ENCODE measurements at places on chromosomes 11 and 22.

DNA sequence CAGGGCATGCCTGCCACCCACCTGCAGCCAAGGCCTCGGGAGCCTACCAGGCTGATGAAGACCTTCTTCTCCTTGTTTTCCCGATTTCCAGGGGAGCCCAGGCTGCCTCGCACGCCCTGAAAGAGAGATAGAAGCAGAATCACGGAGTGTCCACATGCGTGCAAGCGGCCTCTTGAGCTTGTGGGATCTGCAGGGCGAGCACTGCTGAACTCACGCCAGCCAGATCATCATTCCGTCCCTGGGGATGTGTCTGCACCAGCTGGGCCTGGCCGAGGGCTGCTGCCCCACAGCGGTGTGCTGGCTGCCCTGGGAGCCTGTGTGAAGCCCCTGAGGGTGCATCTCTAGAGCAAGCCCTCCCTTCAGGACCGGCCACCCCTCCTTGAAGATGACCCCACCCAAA, 17.9 kb downstream of the USH1C start:
- no peak for DNase-seq

- DNase-seq: no peak
Measured at GRCh38 chr22:48096411-48096810, 1334.0 kb downstream of the TBC1D22A start.

DNA sequence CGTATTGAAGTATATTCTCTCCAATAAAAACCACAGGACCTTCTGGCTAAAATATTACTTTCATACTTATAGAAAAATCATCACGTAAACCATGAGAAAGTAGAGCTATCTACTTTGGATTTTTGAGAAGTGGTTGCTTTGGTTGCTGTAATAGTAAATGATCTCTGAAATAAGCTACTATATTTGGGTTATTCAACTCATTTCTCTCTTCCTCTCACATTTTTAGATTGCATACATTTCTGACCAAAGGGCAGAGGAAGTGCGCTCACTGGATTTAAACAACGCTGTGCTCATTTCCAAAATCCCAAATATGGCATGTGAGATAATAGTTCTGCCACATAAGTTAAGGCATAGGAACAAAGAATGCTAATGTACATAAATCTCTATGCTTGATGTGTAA, 357.0 kb downstream of the LRRC4C start:
- no peak for DNase-seq

GRCh38 chr11:61657566-61658290, 22.5 kb upstream of the DAGLA start:
- DNase-seq: no peak

DNA sequence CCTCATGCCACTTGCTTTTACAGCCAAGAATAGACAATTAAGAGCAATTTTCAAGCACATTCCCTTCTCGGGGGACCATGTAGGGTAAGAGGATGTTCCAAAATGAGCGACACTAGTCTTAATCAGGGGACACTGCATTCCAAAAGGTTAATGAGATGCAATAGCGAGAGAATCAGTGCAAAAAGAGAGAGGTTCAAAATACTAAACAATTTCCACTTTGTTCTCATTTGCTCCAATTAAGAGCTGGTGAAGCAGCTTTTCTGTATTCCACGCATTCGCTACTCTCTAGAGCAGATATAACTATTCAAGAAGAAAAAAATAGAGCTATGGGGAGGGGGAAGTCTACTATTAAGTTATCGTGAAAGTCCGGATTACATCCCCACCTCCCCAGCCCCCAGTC, 811 bp downstream of the LRRC4C start:
- no peak for DNase-seq

DNA sequence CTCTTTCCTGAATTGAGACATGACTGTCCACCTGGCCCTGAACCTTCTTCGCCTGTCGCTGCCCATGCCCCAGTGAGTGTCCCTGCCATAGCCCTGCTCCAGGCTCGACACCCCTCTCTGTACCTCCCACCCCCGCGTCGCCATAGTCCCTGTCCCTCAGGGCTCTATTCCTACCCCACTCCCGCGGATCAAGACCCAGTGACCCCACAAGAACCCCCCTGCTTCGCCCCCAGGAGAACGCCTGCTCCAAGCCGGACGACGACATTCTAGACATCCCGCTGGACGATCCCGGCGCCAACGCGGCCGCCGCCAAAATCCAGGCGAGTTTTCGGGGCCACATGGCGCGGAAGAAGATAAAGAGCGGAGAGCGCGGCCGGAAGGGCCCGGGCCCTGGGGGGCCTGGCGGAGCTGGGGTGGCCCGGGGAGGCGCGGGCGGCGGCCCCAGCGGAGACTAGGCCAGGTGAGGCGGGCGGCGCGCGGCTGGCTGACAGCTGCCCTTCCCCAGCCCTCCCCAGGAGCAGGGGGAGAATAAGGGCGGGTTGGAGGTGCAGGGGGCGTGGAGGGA, 5.6 kb downstream of the NRGN start:
- DNase-seq: no peak

DNA sequence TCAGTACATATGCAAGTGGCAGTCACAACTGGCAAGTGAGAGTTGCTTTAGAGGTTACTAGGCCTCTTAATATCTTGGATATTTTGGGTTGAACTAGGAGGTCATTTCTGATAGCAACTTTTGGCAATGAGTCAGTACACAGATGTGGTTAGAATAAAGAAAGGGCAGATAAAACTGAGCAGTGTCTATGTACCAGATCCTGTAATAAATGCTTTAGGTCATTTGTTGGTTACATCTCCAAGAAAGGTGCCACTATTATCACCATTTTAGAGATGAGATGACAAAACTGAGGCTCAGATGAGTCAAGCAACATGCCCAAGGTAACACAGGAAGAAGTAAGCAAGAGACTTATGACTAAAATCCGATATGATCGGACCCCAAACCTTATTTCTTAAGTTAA, 25.0 kb downstream of the MAML2 start:
- no peak for DNase-seq

DNA sequence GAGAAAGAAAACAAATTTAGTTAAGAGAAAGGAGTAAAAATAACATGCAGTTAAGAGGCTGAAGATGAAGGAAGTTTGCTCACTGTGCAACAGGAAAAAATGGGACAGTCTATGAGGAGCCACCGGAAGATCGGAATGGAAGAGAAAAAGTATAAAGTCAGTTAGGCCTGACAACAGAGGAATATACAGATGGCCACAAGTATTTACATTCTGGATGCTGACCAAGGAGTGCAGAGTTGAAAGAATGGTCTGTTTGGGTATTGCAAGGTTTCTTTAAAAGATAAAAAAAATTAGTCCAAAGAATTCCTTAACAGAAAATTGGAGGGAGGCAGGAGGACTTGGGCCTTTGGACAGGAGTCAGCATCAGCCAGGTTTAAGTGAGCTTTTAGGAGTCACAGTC, 37.5 kb downstream of the RBFOX2 start:
- no peak for DNase-seq

Data from NAMALWA (cell line).